ENCODE measurements at places on chromosomes 13 and 19.

GRCh38 chr13:47111499-47111898, 214.6 kb upstream of the HTR2A start:
- no peak for DNase-seq

- no peak for DNase-seq
These were observed 930 bp downstream of the ZNF136 start for GRCh38 chr19:12163826-12164225.

- DNase-seq: no peak
These were observed at the start of gene ZNF728 for GRCh38 chr19:23002690-23003422. Gene ZNF728 (minus strand): TSS chr19:23003176. CDS start chr19:23003030, 146 bp downstream.

DNA sequence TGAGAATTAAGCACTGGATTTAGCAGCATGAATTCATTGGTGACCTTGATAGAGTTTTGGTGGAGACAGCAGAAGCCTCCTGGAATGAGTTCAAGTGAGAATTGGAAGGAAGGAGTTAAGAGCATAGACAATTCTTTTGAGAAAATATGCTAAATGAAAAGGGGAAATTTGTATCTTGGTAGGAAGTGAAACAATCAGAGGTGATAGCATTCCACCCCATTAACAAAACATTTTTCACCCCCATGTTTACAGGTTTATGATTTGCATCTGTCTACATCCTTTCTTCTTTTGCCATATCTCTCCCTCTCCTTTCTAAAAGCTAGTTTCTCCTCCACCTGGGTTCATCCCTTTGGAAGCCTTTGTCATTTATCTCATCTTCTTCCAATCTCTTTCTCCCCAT, 27.5 kb downstream of the LNX2 start:
- no peak for DNase-seq

- DNase-seq: no peak
These were observed 11.5 kb downstream of the DNM2 start for GRCh38 chr19:10729411-10729810.

- DNase-seq: no peak
These were observed 88.3 kb downstream of the COL4A1 start for GRCh38 chr13:110218581-110219201.

DNA sequence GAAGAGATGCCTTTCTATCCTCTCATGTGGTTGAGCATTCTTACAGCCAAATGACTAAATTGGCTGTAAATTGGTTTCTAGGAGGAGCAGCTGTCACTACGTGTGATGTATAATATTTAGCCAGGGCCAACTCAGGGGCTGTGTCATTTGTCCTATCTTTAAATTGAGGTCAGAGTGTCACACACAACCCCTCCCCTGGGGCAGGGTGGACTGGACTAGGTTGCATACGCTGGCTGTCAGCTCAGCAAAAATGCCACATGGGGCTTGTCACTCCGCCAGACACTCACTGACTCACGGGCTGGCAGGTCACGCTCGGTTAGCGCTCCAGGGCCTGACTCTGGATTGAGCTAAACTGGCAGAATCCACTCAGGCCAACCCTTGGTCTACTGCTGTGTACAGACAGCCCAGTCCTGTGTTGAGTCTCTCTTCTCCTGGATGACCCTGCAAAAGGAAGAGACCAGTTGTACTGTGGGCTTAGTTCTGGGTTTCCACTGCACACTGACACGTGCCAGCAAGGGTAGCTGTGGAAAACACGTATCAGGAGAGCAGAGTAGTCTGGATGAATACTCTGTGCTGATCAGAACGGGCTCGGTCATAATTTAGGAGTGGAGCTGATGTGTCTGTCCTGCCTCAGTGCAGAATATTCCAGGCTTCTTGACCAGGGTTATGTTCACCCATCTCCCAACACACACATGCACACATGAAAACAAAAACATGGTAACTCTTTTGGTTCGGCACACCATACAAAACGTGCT, 29.1 kb downstream of the SHISA2 start:
- DNase-seq: no peak

GRCh38 chr19:7863157-7863970, 10.8 kb downstream of the PRR36 start:
- no peak for DNase-seq

GRCh38 chr13:99027661-99028425, 50.0 kb upstream of the DOCK9 start:
- no peak for DNase-seq

- no peak for DNase-seq
These were observed 50.2 kb downstream of the PEPD start for GRCh38 chr19:33471111-33471996.

GRCh38 chr13:30334663-30335386, 27.5 kb upstream of the KATNAL1 start:
- DNase-seq: no peak

DNA sequence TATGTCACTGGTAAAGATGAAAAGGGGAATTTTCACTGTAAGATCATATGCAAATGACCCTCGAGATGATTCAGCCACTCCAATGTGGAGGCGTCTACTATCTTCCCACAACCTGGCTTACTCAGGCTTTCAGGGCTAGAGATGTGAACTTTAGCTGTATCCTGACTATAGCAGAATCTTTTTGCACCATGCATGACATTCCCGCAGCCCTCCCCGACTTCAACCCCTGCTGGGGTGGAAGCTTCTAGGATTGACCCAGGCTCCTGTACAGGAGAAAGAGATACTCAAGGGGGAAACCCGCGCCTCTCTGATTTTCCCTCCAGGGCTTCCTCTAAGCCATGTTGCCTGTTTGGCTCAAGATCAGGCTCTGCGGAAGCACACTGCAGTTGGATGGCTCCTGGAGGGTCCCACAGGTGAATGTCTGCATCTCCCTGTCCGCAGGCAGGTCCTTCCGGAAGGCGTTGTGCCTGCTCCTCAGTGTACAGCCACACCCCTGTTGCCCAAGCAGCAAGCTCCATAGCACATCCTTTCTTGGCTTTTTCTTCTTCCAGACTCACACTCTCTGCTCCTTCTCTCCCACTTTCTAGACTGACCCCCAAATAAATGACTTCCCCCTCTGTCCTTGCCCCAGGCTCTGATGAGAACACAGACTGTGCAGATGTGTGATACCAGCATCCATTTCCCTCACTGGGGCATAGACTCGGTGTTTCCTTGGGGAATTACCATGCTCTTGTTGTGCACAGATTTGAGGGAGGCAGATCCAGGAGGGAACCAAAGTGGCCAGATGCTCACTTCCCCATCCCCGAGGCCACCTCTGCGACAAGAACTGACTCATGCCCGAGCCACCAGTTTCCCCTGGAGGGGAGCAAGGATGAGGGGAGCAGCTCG, 29.1 kb upstream of the POP4 start:
- DNase-seq: no peak

DNA sequence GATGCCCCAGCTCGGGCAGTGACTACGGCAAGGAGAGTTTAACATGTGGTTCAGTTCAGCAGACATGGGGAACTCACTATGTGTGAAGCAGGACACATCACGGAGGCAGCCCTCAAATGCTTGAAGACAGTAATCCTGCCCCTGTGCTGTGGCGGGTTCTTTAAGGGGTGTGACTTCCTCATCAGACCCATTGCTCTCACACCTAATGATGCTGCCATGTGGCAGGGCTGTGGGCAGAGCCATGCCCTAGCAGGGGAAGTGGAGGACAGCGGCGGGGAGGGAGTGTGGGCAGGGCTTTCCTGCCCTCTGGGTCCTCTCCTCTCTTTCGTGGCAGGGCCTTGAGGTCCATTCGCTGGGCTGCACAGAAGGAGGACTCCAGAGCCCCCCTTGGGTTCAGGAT, 131.1 kb upstream of the GJB6 start:
- no peak for DNase-seq

DNA sequence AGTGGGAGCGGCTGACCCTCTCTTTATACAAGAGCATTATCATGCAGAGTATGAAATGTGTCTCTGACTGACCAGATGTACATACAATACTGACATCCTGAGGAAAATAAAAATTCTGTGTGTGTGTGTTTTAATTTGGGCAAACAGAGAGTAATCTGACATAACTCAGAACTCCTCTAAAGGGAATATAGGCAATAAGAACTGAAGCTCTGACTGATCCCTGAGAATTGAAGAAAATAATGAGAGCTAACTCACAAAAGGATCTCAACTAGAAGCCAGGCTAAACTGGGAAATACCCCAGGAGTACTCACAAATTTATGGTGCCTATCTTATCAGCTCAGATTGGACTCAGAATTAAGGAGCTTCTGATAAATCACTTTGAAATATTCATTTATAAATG, 539.9 kb downstream of the OLFM4 start:
- DNase-seq: no peak

GRCh38 chr13:49627831-49628652, at the start of gene ARL11:
Gene ARL11 (plus strand): TSS chr13:49628507. CDS start chr13:49630448, 1,941 bp downstream.
- no peak for DNase-seq

GRCh38 chr13:101881593-101881992, 429.1 kb downstream of the ITGBL1 start:
- no peak for DNase-seq

- DNase-seq: no peak
These were observed 9.1 kb upstream of the CDC16 start for GRCh38 chr13:114225610-114226009.

GRCh38 chr13:43933378-43933777, 53.7 kb downstream of the LACC1 start:
- no peak for DNase-seq

GRCh38 chr19:6230991-6231448, 48.8 kb downstream of the MLLT1 start:
- DNase-seq: no peak

- DNase-seq: no peak
These were observed 46.2 kb downstream of the CEBPG start for GRCh38 chr19:33419788-33420130.

- DNase-seq: no peak
These were observed 12.3 kb downstream of the GATAD2A start for GRCh38 chr19:19417628-19418245.

DNA sequence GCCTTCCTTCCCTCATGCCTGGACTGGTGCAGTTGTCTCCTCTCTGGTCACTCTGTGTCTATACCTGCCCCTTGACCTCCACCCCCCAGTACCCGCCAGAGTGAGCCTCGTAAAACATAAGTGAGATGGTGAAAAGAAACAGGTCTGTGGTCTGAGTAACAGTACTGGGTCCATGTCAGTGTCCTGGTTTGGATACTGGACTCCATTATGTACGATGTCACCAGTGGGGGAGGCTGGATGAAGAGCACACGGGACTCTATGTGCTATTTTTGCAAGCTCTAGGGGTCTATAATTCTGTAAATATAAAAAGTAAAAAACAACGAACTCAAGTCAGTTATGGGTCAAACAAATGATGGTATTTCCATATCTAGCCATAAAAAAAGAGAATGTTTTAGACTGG, 14.4 kb downstream of the MYBPC2 start:
- DNase-seq: no peak

- no peak for DNase-seq
These were observed 27.4 kb upstream of the VN1R4 start for GRCh38 chr19:53294786-53295441.

GRCh38 chr19:1093811-1094553, 1.2 kb downstream of the POLR2E start:
- no peak for DNase-seq

DNA sequence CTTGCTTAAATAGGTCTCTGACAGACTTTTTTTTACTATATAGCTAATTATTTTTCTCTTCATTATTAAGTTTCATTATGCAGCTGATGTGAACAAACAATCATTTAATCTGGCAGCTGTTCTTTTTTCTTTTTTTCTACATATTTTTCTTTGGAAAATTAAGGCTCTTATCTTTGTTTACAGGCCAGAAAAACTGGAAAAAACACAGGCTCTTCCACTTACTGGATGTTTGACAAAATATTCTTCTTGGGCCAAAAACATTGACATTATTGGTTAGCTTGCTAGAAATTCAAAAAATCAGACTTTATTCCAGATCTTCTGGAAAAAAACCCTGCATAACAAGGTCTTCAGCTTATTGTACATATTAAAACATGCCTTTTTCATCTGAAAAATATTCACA, 15.7 kb downstream of the ZNF66 start:
- no peak for DNase-seq

DNA sequence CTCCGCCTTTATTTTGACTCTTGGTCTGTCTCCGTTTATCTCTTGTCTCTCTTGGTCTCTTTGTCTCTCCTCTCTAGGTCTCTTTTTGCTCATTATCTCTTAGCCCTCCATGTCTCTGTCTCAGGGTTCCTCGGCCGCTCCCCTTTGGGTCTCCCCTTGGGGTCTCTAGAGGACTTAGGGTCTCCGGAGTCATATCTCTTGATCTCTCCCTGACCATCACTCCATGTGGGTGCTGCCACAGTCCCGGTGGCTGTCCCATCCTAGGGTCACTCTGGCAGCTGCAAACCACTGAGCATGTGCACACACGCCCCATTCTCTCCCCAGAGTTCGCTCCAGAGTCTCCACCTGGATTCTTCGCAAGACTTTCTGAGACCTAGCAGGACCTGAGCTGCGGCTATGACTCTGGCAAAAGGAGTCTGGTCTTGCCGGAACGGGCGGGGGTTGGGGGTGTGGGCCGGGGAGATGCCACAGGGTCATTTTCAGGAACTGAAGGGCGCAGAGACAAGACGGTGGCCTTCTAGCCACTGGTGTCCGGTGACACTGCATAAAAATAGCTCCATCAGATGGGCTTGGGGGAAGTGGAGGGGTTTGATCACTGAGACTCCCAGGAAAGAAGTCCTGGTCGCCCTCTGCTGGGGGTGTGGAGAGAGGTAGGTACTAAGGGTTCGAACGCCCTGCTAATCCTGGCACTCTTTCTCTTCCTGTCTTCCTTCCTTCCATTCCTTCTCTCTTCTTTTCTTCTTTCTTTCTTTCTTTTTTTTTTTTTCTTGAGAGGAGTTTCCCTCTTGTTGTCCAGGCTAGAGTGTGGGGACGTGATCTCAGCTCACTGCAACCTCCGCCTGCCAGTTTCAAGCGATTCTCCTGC, 1.2 kb upstream of the KCNA7 start:
- no peak for DNase-seq

DNA sequence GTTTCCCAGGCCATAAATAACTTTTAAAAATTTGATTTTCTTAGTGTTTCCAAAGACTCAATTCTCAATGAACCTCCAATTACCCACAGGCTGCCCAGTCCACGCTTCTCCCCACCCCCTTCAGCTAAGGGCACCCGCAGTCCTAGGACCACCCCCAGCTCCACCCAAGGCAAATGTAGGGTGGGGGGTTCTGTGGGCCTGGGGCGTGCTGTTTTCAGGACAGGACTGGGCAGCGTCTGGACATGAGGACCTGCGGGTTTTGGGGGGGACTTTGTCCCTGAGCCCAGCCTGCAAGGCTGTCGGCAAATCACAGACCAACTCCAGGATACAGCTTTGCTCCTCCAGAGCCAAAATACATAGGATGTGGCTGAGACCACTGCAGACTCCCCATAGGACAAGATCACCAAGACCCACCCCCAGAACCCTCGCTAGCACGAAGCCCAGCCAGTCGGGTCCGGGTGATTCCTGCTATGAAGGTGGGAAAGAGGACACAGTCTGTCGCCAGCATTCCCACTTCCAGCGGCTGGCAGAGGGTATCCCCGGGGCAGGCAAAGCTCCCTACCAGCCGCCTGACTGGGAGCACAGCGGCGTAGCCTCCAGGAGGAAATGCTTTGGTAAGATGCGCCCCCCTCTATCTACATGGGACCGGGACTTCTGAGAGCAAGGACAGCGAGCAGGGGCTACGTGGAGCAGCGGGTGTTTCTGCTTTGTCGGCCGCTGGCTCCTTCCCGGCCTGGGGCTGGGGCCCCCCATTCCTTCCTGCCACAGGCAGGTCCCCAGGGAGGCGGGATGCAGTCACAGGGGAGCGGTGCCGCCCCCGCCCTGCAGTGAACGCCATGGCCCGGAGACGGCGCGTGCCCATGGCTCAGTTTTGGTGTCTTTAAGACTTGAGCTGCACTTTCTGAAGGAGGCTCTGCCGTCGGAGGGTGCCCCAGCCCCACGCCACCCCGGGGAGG, 1.6 kb upstream of the TIMM13 start:
- DNase-seq: no peak

- DNase-seq: no peak
These were observed 2.7 kb upstream of the RAP2A start for GRCh38 chr13:97431171-97431764.

All from stimulated activated CD8-positive, alpha-beta memory T cell treated with anti-CD3 and anti-CD28 coated beads, Interleukin-4, amount 100 ng/mL, for 4 hours (primary cell).